ENCODE measurements at places on chromosomes 13 and 19. TPM values are rescaled to one million over a fixed set of nuclear protein-coding genes. Genes with fewer than 3 reads are reported as not detected.
A peak's percentile ranks its signal among the peaks of the same experiment; 100 is the strongest.

GRCh38 chr13:111936267-111936925, 130.6 kb upstream of the SOX1 start:
- H3K27me3 ChIP-seq: no peaks in the 10 kb centered on the region
- no peaks in the 10 kb centered on the region for H3K36me3 ChIP-seq
- no peak overlapping the region for H3K4me3 ChIP-seq
- H3K27ac ChIP-seq: no peak overlapping the region
- DNase-seq: no peak

DNA sequence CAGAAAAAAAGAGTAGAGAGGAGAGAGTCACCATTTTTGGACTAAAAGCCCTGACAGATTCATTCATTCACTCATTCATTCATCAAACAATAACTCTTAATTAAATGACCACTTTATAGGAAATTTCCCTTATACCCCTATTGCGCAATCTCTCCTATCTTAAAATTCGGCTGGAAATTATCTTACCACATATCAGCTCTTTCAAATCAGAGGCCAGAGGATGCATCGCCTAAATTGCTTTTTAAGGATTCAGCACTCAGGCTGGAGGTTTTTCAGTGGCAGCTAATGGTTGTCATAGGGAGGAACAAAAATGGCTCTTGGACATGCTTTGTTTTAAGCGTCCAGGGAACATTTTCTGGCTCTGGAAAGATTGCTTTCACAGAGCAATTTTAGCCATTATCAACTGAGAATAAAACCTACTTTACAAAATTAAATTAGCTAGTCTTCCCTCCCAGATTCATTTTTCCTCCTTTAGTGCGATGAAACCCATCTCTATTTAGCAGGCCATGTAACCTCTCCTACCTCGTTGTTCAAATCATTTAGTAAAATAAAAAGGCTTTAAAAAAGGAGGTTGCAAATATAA, 115.2 kb downstream of the OLFM4 start:
- H3K27ac ChIP-seq: no peak overlapping the region
- H3K4me1 ChIP-seq: peaks cover 2% of the 10 kb centered on the region
- H3K4me3 ChIP-seq: no peak overlapping the region
- no peaks in the 10 kb centered on the region for H3K36me3 ChIP-seq
- no peak for DNase-seq
- no peaks in the 10 kb centered on the region for H3K27me3 ChIP-seq

DNA sequence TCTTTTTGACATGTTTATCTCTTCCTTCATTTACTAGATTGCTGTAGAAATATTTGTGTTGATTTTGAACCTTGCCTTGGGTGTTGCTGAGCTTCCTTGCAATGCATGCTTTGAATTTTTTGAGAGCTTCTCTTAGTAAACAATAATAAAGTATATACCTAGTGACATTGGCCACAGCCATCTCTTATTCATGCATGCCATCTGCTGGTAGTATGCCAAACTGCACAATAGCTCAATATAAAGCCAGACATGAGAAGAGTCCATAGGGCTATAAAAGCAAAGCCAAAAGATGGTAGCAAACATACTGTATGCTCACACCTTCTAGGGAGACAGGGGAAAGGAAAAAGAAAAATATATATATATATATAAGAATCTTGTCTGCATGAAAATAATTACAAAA, 18.9 kb upstream of the ZSCAN5A start:
- no peaks in the 10 kb centered on the region for H3K36me3 ChIP-seq
- DNase-seq: peak; percentile 75
- no peak overlapping the region for H3K4me3 ChIP-seq
- H3K27ac ChIP-seq: no peak overlapping the region
- H3K27me3 ChIP-seq: no peaks in the 10 kb centered on the region
- H3K4me1 ChIP-seq: no peaks in the 10 kb centered on the region

- H3K4me3 ChIP-seq: no peak overlapping the region
- no peaks in the 10 kb centered on the region for H3K36me3 ChIP-seq
- DNase-seq: peak; percentile 80
- H3K27ac ChIP-seq: no peak overlapping the region
- H3K27me3 ChIP-seq: 0 out of 2 replicates have a peak, but pooled peaks cover 2% of the 10 kb centered on the region
Observed at GRCh38 chr13:102724923-102725322, 30.1 kb upstream of the METTL21C start.

DNA sequence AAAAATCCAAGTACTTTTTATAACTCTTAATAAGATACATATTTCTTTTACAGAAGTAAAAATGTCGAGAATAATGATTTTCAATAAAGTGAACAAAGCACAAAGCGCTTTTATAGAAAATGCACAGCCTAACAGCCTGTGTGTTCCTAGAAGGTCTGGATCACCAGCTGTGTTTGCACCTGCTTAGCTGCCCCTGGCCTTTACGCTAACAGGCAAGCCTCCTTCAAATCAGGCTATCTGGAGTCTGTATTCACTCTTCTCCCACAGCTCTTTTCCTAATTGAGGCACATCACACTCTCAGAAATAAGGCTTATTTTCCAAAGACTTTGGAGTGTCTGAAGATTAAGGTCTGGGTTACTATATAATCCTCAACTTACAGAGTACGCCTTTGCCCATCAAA, 183.1 kb downstream of the LHFPL6 start:
- no peak for DNase-seq
- H3K4me3 ChIP-seq: no peak overlapping the region
- H3K4me1 ChIP-seq: peaks cover 12% of the 10 kb centered on the region

GRCh38 chr19:4414144-4414799, 11.8 kb downstream of the CHAF1A start:
- H3K36me3 ChIP-seq: peaks cover 7% of the 10 kb centered on the region
- H3K27me3 ChIP-seq: no peaks in the 10 kb centered on the region
- H3K4me3 ChIP-seq: no peak overlapping the region
- H3K27ac ChIP-seq: peak overlapping the region; percentile 43
- peak; percentile 63 for DNase-seq

DNA sequence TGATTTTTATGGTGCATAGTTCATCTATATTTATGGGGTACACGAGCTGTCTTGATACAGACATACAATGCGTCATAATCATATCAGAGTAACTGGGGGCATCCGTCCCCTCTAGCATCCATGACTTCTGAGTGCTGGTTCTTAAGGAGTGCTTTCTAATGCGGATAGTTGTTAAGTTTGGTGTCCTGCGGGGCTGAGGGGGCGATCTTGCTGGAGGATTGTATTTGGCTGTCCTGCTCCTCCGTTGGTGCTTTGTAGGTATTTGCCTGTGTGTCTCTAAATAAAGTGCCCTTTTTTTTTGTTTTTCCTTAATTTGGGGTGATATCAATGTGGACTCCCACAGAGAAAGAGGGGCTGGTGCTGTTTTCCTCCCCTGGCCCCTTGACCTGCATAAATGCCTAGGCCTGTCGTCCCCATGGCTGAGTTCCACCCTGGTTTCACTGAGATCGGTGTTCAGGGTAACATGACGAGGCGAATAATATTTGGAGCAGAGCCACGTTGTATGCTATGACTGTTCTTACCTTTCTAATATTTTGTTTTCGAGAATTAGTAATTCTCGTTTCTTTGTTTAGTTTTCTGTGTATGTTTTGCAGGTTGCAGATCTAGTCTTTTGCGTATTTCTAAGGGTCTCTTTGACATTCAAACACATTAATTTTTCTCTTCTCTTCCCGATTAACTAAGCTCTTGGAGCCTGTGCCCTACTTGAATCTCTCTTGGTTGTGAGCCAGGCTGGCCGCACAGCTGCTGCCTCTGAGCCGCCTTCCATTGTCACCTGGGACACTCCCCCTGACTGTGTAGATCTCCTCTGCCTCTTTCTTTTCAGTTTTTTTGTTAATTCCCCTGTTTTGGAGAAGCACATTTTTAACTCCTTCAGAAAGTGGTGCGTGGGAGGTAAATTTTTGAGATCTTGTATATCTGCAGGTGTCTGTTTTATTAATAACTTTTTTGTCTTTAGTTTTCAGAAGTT, 100.3 kb downstream of the ARHGEF7 start:
- H3K4me1 ChIP-seq: peaks cover 47% of the 10 kb centered on the region
- no peak overlapping the region for H3K27ac ChIP-seq
- H3K36me3 ChIP-seq: no peaks in the 10 kb centered on the region
- no peak overlapping the region for H3K4me3 ChIP-seq
- H3K27me3 ChIP-seq: no peaks in the 10 kb centered on the region

DNA sequence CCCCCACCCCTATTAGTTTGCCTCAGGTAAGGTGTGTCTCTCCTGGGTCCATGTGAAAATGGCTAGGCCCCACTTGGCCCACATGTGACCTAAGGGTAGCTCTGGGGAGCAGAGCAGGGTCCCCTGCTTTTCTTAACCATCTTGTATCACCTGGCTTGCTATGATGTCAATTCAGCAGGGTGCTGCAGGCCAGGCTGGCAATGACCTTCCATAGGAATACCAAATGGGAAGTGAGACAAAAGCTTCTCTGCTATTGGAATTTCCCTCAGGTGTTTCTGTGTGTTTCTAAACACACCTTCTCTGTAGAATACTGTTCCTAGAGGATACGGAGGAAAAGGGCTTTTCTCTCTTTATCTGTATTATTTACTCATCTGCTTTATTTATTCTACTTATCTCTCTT, 35.7 kb upstream of the DACH1 start:
- H3K27me3 ChIP-seq: no peaks in the 10 kb centered on the region
- DNase-seq: no peak
- no peak overlapping the region for H3K4me3 ChIP-seq
- H3K36me3 ChIP-seq: no peaks in the 10 kb centered on the region
- H3K27ac ChIP-seq: no peak overlapping the region

GRCh38 chr13:49563516-49563915, 21.8 kb downstream of the RCBTB1 start:
- H3K27ac ChIP-seq: no peak overlapping the region

GRCh38 chr13:91702411-91702810, 304.0 kb downstream of the GPC5 start:
- H3K4me3 ChIP-seq: no peak overlapping the region
- no peak for DNase-seq
- H3K27me3 ChIP-seq: no peaks in the 10 kb centered on the region
- no peaks in the 10 kb centered on the region for H3K4me1 ChIP-seq

DNA sequence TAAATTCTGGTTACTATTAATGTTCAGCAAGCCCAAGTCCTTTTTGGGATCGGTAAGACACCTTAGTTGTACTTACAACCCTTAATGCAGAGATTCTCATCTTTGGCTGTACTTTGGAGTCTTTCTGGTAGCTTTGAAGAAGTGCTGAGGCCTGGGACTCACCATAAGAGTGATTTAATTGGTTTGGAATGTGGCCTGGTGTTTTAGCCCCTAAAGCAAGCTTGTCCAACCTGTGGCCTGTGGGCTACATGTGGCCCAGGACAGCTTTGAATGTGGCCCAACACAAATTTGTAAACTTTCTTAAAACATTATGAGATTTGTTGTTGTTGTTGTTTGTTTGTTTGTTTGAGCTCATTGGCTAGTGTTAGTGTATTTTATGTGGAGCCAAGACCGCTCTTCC, 215.3 kb downstream of the ZIC5 start:
- no peaks in the 10 kb centered on the region for H3K36me3 ChIP-seq
- no peak for DNase-seq
- H3K27ac ChIP-seq: no peak overlapping the region
- no peak overlapping the region for H3K4me3 ChIP-seq
- H3K4me1 ChIP-seq: no peaks in the 10 kb centered on the region

- peak; percentile 45 for DNase-seq
- H3K4me3 ChIP-seq: peak overlapping the region; percentile 70
- peak overlapping the region; percentile 89 for H3K27ac ChIP-seq
- no peaks in the 10 kb centered on the region for H3K36me3 ChIP-seq
- no peaks in the 10 kb centered on the region for H3K27me3 ChIP-seq
- peaks cover 19% of the 10 kb centered on the region for H3K4me1 ChIP-seq
Observed at GRCh38 chr19:343451-343931, 1.1 kb downstream of the MIER2 start.

- H3K27ac ChIP-seq: no peak overlapping the region
- no peaks in the 10 kb centered on the region for H3K4me1 ChIP-seq
- no peak for DNase-seq
- no peak overlapping the region for H3K4me3 ChIP-seq
- H3K36me3 ChIP-seq: no peaks in the 10 kb centered on the region
- no peaks in the 10 kb centered on the region for H3K27me3 ChIP-seq
Observed at GRCh38 chr19:1481224-1481892, 2.3 kb upstream of the C19orf25 start.

- no peaks in the 10 kb centered on the region for H3K36me3 ChIP-seq
- no peaks in the 10 kb centered on the region for H3K4me1 ChIP-seq
- H3K27ac ChIP-seq: no peak overlapping the region
- peak; percentile 37 for DNase-seq
- H3K27me3 ChIP-seq: no peaks in the 10 kb centered on the region
Observed at GRCh38 chr19:19171821-19172532, 1.9 kb upstream of the MEF2B start.

DNA sequence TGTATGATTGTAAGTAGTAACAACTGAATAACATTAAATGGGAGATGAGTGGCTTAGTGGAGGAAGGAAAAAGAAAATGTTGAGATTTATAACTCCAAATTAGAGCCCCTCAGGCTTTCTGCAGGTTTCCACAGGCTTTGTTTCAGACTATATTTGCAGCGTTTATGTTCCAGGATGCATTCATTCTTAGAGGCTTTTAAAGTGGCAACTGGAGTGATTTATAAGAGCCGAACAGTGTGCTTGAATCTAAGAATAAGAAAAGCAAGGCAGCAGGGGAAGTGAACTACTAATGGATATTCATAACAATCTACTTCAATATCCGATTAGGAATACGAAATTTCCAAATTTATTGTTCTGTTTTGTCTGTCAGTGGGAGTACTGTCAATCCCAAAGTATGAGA, 91.0 kb downstream of the UFM1 start:
- no peaks in the 10 kb centered on the region for H3K4me1 ChIP-seq
- no peak for DNase-seq
- H3K27me3 ChIP-seq: no peaks in the 10 kb centered on the region
- H3K4me3 ChIP-seq: no peak overlapping the region
- H3K36me3 ChIP-seq: no peaks in the 10 kb centered on the region

DNA sequence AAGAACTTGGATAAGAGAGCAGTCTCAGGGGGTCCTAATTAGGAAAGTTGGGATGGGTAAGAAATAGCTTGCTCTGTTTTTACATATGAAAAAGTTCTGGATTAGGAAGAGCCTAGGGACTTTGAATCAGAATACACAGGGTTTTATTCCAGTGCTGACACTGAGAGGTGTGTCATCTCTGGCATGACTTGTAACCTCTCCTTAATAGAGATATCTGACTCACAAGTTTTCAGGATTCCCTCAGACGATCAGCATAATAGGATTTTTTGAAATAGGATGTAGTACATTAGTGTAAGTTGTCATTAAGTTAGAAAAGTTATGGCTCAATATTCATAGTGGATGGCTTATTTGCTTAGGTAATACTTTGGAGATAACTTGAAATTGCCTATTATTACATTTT, 555.2 kb upstream of the MIR17HG start:
- H3K4me1 ChIP-seq: peaks cover 17% of the 10 kb centered on the region
- H3K27ac ChIP-seq: no peak overlapping the region
- no peak overlapping the region for H3K4me3 ChIP-seq
- no peaks in the 10 kb centered on the region for H3K27me3 ChIP-seq
- peak; percentile 81 for DNase-seq

- no peak for DNase-seq
- H3K4me3 ChIP-seq: no peak overlapping the region
- H3K4me1 ChIP-seq: no peaks in the 10 kb centered on the region
Observed at GRCh38 chr13:105972306-105972721, 563.1 kb downstream of the EFNB2 start.

- DNase-seq: peak; percentile 31
- no peak overlapping the region for H3K27ac ChIP-seq
- no peaks in the 10 kb centered on the region for H3K4me1 ChIP-seq
- H3K36me3 ChIP-seq: no peaks in the 10 kb centered on the region
- H3K4me3 ChIP-seq: no peak overlapping the region
- H3K27me3 ChIP-seq: no peaks in the 10 kb centered on the region
Observed at GRCh38 chr19:19475849-19476828, 39.2 kb downstream of the TSSK6 start.

Gene OR7C1
- not detected for total RNA-seq

Gene CBLC
- not detected for total RNA-seq

Gene MIR17HG
- 2.5 TPM for total RNA-seq

Gene SHD
- not detected for total RNA-seq

Gene ING1
- 8.2 TPM for total RNA-seq

Measured in GM23248 (cell line).